ENCODE measurements at places on chromosomes 2 and 18.
A peak's percentile ranks its signal among the peaks of the same experiment; 100 is the strongest.

GRCh38 chr2:238420442-238420841, 6.3 kb upstream of the ASB1 start:
- no peak for DNase-seq

DNA sequence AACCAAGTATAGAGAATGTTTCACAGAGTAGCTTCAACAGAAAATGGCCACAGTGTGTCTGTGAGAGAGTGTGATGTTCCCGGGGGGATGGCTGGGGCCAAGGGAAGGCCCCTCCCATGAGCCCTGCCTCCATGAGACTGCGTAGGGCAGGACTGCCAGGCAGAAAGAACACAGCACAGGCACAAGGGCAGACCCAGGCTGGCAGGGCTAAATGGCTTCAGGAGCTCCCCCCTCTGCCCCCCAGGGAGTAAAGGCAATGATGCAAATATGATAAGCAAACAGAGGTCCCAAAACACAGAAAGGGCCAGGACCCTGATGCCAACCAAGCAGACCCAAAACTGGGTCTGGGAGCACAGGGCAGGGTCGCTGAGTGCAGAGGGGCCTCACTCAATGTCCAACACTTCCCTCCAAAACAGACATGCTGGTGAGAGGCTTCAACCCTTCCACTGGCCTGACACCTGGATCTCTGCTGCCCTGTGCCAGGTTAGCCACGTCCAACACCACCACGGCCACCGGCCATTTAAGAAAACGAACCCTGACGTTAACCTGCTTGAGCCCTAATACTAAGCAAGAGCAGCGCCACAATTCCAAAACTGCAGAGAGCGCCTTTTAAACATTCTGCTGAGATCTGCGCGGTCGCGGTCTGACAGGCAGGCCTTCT, 90.3 kb downstream of the HDAC4 start:
- no peak for DNase-seq

DNA sequence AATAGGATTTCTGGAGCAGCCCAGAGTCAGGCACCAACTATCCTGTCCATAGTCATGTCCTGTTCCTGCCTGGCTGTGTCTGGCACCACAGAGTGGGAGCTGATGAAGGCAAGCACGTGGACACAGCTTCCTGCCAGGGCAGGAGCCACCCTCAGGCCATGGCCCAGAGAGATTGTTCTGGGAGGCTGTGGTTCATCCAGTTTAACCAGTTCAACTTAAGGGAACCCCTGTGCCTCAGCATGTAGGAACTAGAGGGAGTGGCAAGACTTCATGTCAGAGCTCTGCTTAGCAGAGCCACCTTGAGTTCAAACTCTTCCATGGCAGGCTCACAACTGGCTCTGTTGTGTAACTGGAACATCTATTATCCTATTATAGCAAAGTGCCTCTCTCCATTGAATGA, 73.2 kb upstream of the NCKAP5 start:
- DNase-seq: no peak

- no peak for DNase-seq
Measured at GRCh38 chr2:180450841-180451240, 443.7 kb upstream of the CWC22 start.

DNA sequence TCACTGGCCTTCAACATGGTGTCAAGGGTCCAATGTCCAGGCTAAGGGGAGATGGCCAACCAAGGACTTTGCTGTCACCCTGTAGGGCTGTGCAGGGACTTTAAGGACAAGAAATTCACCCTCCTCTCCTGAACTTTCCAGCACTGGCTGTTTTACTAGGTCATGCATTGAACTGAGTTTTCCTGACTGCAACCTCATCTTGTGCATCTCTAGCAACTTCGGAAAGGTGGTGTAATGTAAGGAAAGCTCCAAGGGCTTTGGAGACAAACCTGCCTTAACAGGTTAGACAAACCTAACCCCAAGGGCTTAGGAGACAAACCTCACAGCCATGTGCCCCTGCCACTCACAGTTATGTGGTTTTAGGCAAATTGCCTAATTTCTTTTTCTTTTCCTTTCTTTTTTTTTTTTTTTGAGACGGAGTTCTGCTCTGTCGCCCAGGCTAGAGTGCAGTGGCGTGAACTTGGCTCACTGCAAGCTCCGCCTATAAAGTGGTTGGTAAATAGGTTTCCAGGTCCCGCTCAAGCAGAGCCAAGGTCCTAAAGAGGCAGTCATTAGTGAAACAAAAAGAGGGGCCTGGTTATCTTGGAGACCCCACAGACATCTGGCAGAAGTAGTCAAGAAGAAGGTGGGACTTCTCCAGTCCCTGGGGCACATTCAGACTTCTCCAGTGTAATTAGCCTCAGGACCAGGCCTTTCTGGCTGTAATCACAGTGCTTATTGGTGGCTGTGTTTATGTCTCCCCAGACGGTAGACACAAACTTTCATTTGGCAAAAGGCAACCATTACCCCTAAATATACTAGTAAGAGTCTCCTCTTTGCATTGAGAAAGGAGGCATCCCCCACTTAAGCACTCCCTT, 37.6 kb upstream of the PMAIP1 start:
- DNase-seq: no peak

- peak; percentile 28 for DNase-seq
Measured at GRCh38 chr2:18719978-18720775, 130.8 kb upstream of the NT5C1B start.

DNA sequence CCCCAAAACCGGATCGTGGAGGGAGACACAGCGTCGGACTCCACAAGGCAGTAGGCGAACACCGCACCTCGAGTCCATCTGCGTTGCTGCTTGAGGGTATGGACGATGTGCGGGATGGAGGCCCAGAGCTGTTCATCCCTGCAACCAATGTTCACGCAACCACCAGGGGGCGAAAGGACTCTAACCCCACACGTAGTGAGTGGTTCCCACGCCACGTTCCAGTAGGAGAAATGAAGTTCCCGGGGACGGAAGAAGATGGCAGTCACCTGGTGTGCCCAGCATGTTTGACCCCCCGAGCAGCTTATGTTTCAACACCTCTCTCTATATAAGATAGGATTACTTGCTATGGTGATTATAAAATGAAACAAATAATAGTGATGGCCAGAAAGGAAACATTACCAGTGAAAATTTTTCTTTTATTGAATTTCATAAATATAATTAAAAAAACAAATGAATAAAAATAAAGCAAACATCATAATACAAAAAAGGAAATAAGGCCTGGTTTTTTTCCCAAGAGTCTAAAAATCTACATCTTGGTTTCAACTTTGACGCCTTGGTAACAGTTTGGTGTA, 184.3 kb downstream of the SH3BP4 start:
- DNase-seq: peak; percentile 76

DNA sequence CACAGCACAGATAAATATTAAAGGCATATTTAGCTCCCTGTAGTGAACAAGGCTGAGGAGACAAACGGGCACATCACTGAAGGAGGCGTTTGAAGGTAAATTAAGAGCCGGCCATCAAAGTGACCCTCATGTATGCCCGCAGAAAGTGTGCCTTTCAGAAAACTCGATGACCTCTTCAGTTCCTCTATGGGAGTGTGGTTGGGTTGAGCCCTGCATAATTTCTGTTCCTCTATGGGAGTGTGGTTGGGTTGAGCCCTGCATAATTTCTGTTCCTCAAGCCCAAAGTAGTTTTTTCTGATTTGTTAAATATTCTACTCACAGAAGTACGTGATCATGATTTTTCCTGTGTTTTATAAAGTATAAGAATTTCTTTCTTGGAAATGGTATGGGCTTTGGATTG, 568.5 kb downstream of the TSN start:
- no peak for DNase-seq

DNA sequence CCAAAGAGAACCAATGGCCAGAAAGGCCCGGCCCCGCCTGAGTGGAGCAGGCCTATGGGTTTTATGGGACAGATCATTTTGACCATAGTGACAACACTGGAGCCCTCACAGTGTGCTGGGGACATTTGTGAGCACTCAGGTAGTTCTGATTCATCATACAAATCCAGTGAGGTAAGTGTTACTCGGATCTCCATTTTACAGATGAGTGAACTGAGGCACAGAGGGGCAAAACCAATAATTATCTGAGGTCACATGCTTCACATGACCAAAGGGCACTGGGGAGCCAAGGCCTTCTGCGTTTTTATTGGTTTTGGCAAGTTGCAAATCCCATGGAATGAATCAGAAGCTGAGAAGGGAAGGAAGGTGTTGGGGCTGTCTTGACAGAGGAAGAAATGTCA, 111.5 kb upstream of the MGAT5 start:
- no peak for DNase-seq

- DNase-seq: no peak
Measured at GRCh38 chr2:107772353-107772752, 54.3 kb upstream of the RGPD4 start.

GRCh38 chr2:237152361-237152760, 66.7 kb downstream of the COPS8 start:
- DNase-seq: no peak

DNA sequence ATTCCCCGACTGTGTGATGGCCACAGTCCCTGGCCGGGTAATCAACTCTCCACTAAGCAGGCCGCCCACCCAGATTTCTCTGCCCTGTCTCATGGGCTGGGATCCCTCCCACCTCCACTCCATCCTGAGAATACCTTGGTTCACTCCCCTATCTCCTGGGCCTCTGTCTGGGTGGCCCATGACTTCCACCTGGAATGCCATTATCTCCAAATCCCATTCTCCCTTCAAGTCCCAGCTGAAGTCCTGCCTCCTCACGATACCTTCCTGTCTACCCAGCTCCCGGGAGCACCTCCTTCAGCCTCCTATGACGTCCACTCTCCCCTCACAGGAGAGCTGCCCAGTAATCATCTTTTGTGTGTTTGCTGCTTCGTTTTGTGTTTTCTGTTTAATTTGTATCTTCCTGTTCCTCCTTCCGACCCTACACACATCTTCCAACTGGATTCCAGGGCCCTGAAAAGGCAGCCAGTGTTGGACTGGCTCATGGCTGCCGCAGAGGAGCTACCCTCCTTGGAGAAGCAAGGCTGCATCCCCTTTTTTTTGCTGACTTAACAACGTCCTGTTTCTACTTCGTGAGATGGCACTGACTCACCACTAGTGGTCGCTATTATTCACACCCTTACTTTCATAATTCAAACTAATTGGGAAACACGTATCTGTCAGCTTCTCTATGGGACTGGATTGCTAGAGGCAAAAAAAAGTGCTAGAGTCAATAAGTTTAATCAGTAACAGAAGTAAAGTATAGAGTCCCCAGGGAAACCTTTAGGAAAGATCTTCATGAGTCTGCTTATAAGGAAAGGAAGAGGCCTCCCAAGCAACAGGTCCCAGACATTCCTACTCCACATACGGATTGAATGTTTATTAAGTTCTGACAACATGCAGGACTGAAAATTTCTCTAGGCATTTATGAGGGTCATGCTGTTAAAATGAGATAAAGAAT, 171.9 kb upstream of the GATA6 start:
- peak; percentile 34 for DNase-seq

- no peak for DNase-seq
Measured at GRCh38 chr2:202116691-202117090, 43.6 kb downstream of the KIAA2012 start.

GRCh38 chr2:70104231-70105111, 17.2 kb downstream of the PCBP1 start:
- DNase-seq: peak; percentile 57

DNA sequence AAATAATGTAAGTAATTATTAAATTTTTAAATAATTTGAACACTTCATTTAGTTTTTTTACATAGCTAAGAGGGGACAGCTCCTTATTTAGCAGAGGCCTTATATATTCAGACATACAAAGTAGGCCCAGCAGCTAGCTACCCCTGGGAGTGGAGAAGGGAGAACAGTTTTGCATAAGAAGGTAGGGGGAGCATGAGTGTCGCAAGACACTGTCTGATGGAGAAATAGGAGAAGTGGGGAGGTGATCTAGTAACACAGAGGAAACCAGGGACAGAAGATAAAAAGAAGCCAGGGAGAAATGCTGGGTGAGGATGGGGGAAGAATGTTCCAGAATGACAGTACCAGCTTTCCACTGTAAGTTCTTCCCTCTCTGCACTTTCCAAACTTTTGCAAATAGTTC, 16.0 kb upstream of the RGPD4 start:
- no peak for DNase-seq

GRCh38 chr2:109663721-109664120, 49.6 kb downstream of the SOWAHC start:
- DNase-seq: no peak

DNA sequence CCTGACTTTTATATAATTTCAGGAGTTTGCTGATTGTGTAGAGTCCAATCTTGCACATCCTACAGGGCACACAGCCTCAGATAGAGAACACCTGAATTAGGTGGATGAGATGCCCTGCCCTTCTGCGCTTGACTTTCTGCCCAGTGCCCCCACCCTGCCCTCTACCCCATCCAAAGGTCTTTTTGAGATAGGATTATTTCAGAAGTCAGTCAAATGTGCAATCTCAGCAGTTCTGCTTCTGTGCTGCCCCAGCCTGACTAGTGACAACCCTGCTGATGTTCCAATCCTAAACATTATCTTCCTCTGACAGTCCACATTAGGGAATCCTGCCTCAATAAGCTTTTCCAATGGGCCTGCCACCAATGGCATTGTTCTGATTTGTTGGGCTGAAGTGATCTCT, 411.5 kb downstream of the TGIF1 start:
- no peak for DNase-seq

GRCh38 chr2:129738799-129739198, 240.7 kb upstream of the RAB6C start:
- DNase-seq: no peak

GRCh38 chr2:111534910-111535352, 349.1 kb downstream of the ANAPC1 start:
- no peak for DNase-seq

DNA sequence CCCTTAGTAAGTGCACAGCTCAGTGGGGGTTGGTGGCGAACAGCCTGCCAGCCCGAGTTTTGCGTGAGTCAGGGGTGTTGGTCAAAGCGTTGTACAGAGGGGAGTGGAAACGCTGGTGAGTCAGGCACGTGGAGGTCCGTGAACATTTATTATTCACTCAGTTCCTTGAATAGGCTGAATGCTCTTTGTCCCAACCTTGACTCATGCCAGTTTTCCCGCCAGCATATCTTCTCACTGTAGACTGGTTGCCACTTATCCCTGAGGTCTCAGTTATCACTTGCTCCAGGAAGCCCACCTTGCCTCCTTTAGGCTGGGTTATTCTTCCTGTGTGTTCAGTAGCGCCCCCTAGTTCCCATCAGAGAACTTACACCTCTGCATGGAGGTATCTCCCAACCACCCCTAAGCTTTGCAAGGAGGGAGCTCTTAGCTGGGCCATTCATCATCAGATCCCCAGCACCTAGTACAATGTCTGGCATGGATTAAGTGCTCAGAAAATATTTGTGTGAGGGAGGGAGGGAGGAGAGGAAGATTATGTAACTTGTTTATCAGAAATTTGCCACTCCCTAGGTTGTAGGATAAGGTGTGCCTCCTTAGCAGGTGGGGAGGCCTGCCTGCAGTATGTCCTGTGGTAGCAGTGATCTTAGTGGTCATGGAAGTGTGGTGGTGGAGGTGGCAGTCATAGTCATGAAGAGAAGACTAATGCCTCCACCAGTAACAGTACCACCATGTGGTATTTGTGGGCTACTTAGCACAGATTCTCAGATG, 72.1 kb downstream of the CABLES1 start:
- DNase-seq: no peak

GRCh38 chr18:34153711-34154110, 71.0 kb downstream of the NOL4 start:
- DNase-seq: peak; percentile 17
